ENCODE measurements at places on chromosomes 11 and 22.

- no peak for DNase-seq
These were observed 83.7 kb downstream of the TRIM29 start for GRCh38 chr11:120054016-120054752.

GRCh38 chr11:103091064-103091800 lies 728 bp downstream of the DCUN1D5 start:
- peak; percentile 22 for DNase-seq

GRCh38 chr11:12019866-12020416 lies 11.5 kb upstream of the DKK3 start:
- DNase-seq = no peak

GRCh38 chr11:3950996-3951660 lies 95.7 kb downstream of the STIM1 start:
- DNase-seq = no peak

DNA sequence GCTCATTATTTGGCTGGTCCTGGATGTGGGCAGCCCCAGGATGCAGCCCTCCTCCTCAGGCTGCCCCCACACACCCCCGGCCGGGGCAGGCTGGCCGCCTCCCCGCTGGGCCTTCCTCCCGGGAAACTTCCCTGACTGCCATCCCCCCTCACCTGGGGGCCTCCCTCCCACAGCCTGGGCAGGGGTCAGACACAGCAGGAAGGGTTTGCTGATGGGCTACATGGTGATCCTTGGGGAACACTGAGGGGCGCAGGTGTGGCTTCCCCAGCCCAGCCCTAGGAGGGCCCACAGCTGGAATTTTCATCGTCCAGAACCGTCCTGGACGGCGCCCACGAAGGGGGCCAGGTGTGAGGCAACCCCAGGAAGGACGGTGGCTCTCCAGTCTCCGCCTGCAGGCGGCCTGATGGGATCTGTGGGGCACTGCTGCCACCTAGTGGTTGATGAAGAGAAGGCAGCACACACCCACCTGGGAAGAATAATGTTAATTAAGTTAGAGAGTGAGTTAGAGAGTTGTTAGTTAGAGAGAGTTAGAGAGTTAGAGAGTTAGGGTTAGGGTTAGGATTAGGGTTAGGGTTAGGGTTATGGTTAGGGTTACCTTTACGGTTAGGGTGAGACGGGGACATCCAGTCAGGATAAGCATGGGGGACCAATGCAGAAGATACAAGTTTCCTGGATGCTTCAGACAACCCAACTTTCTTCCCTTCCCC lies 75.9 kb upstream of the PRR5 start:
- DNase-seq = peak; percentile 68

GRCh38 chr11:133906746-133907145 lies 50.0 kb downstream of the IGSF9B start:
- DNase-seq = no peak

- no peak for DNase-seq
These were observed 15.5 kb downstream of the DGCR8 start for GRCh38 chr22:20095521-20095920.

- no peak for DNase-seq
These were observed 77.7 kb downstream of the ME3 start for GRCh38 chr11:86594746-86595145.

GRCh38 chr11:100965346-100965745 lies 164.3 kb downstream of the PGR start:
- no peak for DNase-seq

DNA sequence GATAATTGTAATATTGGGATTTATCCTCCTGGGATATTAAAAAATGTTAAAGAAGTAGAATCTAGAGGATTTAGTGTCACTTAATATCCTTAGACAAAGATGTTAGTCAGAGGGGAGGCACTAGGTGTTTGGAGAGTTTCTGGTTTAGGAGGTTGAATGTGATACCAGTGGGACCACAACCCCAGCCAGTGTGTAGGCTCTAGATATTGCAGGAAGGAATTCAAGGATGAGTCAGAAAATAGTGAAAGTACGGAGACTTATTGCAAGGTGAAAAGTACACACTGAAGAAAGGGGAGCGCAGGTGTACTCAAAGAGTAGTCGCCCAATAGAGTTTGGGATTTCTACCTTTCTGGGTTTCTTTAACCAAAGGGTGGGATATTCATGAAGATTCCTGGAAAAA lies 5.7 kb upstream of the TMEM41B start:
- DNase-seq = no peak

GRCh38 chr22:39722501-39722900 lies 151.9 kb downstream of the CACNA1I start:
- no peak for DNase-seq

- no peak for DNase-seq
These were observed 44.7 kb downstream of the AP2A2 start for GRCh38 chr11:970319-970871.

GRCh38 chr11:126874831-126875230 lies 125.7 kb downstream of the KIRREL3 start:
- no peak for DNase-seq

DNA sequence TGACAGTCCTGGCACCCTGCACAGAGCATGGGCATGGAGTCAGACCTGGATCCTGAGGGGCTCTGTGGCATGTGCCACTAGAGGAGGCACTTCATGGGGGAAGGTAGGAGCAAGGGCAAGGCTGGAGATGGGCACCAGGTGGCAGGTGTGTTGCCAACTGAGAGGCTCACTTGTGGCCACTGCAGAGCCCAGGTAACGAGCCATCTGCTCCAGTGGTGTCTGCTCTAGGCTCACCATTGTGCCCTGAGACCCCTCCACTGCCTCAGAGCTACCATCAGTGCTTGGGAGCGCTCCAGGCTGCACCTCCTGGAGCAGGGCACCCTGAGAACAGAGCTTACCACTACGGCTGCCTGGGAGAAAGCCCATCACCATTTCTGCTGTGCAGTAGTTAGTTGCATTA lies 1.3 kb upstream of the ZDHHC8 start:
- DNase-seq = no peak

GRCh38 chr11:36372101-36372771 lies 76.1 kb downstream of the PRR5L start:
- no peak for DNase-seq

GRCh38 chr11:93668171-93668570 lies 6.7 kb downstream of the CEP295 start:
- DNase-seq = no peak

GRCh38 chr11:62125881-62126280 lies 2.1 kb downstream of the INCENP start:
- no peak for DNase-seq

- no peak for DNase-seq
These were observed 36.4 kb downstream of the SWAP70 start for GRCh38 chr11:9700105-9700801.

All from stimulated activated CD4-positive, alpha-beta T cell treated with anti-CD3 and anti-CD28 coated beads, Interleukin-4, amount 100 ng/mL, for 48 hours (primary cell).